SJCRH30 (cell line): ENCODE measurements at places on chromosomes 5 and 9. TPM values are rescaled to one million over a fixed set of nuclear protein-coding genes. Genes with fewer than 3 reads are reported as not detected.

The COMMD10 gene
- total RNA-seq, result 56.2 and 56.8 TPM in 2 replicates

The ARHGEF39 gene
- 10.5 and 11.9 TPM in 2 replicates for total RNA-seq

The FCN1 gene
- not detected in 2 replicates for total RNA-seq

The IL9 gene
- total RNA-seq, result not detected in 2 replicates
